Fibroblast of upper back skin (primary cell): ENCODE measurements at places on chromosomes 7 and 10.

DNA sequence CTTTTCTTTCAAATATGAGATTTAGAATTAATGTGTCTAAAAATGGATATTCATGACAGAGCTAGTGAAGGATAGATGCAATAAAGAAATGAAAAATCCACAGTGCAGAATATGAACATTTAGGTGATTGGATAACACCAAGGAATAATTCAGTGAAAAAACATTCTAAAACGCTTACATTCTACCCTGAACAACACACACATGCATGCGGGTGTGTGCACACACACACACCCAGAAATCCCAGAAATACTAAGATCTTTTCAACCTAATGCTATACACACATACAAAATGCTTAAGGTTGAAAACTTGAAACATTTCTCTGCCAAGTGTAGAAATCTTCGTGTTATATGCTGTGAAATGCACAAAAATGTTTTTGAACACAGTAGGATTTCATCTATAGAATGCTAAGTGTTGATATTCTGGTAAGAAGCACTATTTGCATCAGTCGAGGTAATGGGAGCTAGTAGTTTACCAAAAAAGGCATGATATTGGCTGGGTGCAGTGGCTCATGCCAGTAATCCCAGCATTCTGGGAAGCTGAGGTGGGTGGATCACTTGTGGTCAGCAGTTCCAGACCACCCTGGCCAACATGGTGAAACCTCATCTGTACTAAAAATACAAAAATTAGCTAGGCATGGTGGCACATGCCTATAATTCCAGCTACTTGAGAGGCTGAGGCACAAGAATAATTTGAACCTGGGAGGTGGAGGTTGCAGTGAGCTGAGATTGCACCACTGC, 600.6 kb downstream of the PHTF2 start:
- peak; percentile 67 for DNase-seq

DNA sequence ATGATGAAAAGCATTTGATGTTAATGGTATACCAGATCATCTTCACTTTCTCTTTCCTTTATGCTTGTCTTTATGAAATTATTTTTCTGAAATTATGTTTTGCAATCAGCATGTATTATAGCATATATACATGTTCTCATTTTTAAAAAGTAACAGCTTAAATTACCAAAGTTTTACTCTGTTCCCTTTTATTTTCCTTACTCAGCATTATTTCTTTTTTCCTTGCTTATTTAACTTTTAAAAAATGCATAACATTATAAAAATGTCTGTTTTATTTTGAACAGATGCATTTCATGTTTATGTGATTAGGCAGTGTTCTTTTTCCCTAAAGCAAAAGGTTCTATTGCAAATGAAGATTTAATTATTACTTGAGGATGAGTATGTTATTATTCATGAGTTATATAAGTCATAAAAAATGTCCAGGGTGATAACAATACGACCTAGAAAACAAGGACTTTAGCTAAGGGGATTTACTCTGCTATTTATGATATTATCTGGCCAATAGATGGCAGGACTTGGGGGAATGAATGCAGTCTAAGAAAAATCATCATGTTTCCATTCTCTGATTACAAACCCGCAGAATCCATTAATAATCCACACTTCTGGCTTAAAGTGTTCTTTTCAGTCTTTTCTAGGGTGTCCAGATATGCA, 38.5 kb downstream of the CABCOCO1 start:
- DNase-seq = no peak

DNA sequence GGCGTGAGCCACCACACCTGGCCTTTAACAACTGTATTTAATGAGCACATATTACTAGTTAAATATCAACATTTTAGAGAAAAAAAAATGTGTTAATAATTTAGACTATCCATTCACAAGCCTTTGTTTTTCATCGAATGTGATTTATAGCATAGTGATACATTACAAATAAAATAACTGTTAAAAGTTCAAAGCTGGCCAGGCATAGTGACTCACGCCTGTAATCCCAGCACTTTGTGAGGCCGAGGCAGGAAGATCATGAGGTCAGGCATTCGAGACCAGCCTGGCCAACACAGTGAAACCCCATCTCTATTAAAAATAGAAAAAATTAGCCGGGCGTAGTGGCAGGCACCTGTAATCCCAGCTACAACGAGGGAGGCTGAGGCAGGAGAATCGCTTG, 72.7 kb downstream of the HACD1 start:
- DNase-seq = no peak

DNA sequence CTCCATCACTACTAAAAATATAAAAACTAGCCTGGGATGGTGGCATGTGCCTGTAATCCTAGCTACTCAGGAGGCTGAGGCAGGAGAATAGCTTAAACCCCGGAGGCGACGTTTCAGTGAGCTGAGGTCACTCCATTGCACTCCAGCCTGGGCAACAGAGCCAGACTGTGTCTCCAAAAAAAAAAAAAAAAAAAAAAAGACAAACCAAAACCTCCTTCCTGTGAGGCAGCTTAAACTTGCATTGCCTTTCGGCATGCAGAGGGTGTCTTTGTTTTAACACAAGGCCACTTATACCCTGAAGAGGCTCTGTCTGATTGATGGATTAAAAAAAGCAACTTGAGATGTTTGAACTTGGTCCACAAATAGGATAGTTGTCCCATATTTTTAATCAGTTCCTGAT, 128.4 kb upstream of the RSU1 start:
- DNase-seq = peak; percentile 83

- DNase-seq = peak; percentile 34
Observed at GRCh38 chr10:29434111-29434510, 145.2 kb downstream of the LYZL1 start.

- no peak for DNase-seq
Observed at GRCh38 chr10:591646-592045, 97.8 kb downstream of the DIP2C start.

- DNase-seq = no peak
Observed at GRCh38 chr10:123570898-123571515, 95.1 kb upstream of the GPR26 start.

- no peak for DNase-seq
Observed at GRCh38 chr10:47370878-47371277, 13.2 kb downstream of the ZNF488 start.

GRCh38 chr10:124094419-124094785, 1.0 kb upstream of the CHST15 start:
- no peak for DNase-seq

GRCh38 chr10:124547647-124548168, 86.1 kb downstream of the LHPP start:
- no peak for DNase-seq

DNA sequence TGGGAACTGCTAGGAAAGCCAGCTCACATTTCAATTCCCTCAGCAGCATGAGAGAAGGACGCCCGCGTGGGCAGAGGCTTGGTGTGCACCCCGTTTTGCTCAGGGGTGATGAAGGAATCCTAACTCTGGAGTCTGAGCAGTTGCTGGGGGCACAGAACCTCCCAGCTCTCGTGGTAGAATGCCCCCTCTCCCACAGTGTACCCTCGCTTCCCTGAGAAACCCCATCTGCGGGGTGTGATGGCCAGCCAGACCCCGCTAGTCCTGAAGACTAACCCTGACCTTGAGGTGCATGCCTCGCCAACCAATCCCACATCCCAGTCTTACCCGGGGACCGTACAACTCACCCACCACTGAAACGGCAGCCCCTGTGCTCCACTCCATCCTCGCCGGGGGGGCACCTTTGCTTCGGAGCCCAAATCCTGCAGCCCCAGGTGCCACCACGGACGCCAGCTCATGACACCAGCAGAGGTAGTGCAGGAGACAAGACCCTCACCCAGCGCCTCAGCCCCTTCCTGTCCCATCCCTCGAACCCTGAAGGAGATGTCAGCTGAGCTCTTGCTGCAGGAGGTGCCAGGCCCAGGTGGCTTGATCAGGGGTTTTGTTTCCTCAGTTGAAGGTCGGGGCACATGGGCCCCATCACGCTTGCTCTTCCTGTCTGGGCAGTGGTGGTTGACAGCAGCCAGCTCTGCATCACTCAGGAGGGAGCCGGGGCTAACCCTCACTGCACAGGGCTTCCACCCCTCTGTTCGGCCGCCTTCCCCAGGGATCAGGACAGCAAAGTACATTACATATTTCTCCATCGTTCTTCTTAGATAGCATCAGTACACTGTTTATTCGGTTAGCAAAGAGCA, 236.5 kb downstream of the MGMT start:
- DNase-seq = no peak

DNA sequence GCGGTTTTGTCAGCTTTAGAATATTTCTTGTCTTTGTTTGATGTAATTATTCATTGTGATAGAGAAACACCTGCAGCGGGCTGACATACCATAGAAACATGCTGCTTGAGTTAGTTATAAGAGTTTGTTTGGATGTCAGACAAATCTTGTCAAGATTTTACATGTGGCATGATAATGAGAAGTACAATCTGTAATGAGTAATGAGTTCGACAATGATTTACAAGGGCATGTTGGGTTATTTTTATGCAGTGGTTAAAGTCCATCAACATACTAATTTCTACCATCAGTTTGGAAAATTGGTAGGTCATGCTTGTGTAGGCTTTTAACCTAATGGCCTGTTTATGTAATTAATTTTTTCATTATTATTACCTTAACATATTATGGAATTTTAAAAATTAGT, 31.3 kb downstream of the FZD1 start:
- DNase-seq = no peak

DNA sequence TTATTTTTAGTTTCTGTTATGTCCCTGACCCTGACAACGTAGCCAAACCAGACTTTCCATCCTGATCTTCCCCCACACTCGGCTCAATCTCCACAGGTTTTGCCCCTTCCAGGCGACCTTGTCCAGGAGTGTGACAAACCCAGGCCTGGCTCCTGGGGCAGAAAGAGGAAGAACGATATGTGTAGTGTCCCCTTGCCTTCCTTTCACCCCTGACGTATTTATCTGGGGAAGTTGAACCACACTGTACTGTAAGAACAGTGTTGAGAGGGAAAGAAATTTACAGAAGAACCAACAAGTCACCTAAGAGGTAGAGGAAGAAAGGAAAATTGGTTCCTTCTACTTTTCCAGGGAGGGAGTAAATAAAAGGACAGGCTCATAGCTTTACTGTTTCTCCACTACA, 158.0 kb downstream of the VTI1A start:
- no peak for DNase-seq

- no peak for DNase-seq
Observed at GRCh38 chr7:22872096-22872807, 49.6 kb upstream of the TOMM7 start.

GRCh38 chr7:72538147-72538546, 126.0 kb upstream of the CALN1 start:
- DNase-seq = no peak

GRCh38 chr10:18252086-18252485, 111.9 kb downstream of the CACNB2 start:
- no peak for DNase-seq

DNA sequence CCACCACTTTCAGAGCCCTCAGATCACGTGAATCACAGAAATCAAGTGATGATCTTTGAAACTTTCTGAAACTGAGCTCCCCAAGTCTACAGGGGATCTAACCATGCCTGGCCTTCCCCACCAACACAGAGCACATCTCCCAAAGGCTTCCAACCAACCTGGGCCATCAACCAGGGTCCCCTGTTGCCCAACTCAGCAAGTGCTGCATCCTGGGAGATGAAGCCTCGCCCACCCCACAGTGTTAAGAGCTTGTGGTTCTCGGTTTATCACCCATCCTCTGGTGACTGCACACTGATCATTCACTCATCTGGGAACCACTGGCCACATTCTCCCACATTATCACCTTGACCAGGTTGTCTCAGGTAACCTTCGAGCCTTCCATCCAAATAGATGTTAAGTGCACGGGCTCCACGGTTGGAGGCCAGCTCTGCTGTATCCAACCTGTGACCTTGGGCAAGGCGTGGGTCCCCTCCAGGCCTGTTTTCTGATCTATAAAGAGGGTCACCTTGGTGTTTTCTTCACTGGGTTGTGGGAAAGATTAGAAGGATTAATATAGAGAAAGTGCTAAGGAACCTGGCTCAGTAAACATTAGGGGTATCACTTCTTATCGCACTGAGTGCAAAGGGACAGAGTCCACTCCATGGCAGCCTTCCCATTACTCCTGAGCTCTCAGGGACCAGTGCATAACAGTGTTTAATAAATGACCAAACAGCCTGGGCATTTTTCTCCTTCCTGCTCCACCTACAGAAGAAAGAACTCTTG, 3.6 kb downstream of the ZNF488 start:
- no peak for DNase-seq

DNA sequence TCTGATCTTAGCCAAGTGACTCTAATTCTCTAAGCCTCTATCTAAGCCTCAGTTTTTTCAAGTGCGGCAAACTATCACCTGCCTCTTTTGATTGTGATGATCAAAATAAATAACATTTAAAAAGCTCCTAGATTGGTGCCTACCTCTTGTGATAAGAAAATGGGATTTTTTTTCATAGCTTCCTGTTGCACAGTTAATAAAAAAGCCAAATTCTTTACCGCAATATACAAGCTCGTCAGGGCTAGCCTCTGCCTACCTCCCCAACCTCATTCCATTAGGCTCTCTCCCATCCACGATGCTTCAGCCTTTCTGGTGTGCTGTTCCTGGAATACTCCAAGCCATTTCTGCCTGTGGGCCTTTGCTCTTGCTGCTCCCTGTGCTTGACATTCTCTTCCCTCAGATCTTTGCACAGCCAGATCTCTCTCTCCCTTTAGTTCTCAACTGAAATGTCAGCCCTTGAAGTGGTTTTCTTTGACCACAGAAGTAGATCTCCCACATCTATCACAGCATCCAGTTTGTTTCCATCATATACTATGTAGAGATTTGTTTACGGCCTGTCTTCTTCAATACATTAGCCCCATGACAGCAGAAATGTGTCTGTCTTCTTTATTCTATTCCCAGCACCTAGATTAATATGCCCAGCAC, 48.8 kb downstream of the SFR1 start:
- DNase-seq = no peak

DNA sequence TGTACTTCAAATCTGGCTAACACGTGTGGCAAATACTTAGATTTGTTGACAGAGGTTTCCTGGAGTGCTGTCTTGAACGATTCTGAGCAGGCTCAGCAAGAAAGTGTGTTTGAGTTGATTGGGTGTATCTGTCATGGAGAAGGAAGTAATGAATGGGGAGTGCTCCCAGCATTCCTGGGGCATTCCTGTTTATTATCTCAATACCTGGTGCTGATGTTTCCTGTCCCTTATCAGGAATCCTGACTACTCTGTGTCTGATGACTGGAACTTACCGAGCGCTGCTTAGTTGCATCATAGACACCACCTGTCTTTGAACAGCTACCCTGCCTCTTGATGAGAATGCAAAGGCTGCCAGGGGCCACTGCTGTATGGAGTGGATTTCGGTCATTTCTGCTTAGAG, 41.0 kb upstream of the TMEM248 start:
- no peak for DNase-seq

DNA sequence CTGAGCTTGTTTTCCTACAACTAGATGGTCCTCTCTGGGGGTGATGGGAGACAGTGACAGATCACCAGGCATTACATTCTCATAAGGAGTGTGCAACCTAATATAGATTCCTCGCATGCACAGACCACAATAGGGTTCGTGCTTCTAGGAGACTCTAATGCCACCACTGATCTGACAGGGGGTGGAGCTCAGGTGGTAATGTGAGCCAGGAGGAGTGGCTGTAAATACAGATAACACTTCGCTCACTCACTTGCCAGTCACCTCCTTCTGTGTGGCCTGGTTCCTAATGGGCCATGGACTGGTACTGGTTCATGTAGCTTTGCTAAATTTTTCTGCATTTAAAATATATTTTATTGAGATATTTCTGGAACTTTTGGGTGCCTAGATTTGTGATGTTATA, 202.3 kb upstream of the ZNF32 start:
- DNase-seq = no peak
